NCI-H187 (cell line): ENCODE measurements at places on chromosomes 16 and 17.

GRCh38 chr17:6286233-6286632 lies 148.7 kb downstream of the AIPL1 start:
- no peak for DNase-seq

DNA sequence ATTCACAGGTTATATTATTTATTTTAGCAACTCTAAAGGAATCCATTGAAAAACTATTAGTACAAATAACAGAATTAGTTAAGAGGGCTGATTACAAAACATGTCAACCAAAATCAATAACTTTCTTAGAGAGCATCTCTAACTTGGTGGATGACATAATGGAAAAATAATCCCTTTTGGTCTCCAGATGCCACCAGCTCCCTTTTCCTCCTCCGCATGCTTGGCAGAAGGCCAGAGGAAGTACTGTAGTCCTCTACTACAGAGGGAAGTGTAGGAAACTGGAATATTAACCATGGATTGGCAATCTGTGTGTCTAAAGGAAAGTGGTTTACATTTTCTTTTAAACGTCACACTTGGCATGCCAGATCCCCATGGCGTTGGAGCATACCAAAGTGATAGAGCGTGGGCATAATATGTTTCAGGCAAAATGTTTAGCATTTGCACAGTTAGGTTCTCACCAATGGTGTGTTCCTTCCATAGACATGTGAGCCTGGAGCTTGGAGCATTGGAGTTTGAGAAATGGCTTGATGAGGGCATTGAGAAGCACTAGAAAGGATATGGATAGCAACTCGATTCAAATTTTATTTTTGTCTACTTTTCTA lies 106.3 kb downstream of the PRKCB start:
- DNase-seq: no peak

GRCh38 chr17:67994817-67995569 lies 1.3 kb downstream of the C17orf58 start:
- no peak for DNase-seq

DNA sequence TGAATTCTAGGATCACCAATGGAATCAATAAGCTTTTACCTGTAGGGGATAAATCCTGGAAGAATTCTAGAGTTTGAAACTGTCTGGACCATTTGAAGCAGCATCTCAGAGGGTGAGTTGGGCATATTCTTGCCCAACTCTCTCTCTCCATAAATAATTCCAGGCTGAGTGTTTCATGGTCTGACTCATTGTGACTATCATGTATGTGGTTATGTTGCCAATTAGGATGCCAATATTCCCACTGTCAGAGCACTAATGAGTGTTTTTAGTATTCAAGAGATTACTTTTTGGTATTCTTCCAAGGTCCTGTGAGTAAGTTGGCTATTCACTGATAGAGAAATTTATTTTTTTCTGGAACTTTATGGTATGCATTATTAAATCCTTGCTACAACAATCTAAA lies 456.9 kb downstream of the TOX3 start:
- DNase-seq: no peak

DNA sequence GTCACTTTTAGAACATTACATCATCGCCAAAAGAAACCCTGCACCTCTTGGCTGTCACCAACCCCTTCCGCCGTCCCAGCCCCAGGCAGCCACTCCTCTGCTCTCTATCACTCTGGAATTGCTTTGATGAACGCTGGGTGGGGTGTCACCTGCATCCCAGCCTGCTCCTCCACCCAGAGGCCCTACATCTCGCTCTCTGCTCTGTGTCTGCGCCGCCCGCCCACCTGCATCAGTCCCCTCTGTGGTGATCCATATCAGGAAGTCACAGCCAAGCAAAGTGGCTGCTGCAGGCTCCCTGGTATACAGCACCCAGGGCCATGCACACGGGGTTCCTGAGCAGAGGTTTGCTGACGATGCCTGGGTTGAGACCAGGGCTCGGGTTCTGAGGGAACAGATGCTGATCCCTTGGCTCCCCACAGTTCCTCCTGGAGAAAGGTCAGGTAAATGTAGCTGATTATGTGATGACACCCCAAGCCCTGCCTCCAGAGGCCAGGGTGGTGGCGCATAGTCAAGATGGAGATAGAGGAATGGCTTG lies 30.8 kb downstream of the MPRIP start:
- DNase-seq: no peak

DNA sequence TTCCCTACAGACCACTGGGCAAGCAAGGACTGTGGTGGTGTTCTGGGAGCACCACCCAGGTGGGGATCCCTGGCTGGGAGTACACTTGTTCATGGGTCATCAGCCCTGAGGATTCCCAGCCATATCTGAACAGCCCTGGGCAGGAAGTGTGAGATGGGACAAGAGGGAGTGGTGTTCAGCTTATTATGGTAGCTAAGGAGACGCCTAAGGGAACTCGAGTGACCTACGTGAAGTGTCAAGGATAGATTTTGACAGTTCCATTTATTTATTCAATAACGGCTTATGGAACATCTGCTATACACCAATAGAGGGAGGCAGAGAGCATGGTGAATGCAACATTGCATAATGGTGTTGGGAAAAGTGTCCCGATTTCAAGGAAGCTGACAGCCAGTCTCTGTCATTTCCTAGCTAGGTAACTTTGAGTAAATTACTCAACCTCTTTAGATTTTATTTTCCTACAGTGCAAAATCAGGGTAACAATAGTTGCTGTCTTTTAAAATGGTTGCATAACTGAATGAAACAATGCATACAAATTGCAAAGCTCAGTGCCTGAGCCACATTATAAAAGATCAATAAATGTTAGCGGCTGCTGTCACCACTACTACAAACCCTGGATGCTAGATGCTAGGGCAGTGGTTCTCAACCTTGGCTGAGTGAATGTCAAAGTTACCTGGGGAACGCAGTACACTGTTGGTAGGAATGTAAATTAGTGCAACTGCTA lies 534.1 kb downstream of the GRIN2A start:
- no peak for DNase-seq

- DNase-seq: no peak
Observed at GRCh38 chr16:24853169-24853824, 7.5 kb downstream of the SLC5A11 start.

DNA sequence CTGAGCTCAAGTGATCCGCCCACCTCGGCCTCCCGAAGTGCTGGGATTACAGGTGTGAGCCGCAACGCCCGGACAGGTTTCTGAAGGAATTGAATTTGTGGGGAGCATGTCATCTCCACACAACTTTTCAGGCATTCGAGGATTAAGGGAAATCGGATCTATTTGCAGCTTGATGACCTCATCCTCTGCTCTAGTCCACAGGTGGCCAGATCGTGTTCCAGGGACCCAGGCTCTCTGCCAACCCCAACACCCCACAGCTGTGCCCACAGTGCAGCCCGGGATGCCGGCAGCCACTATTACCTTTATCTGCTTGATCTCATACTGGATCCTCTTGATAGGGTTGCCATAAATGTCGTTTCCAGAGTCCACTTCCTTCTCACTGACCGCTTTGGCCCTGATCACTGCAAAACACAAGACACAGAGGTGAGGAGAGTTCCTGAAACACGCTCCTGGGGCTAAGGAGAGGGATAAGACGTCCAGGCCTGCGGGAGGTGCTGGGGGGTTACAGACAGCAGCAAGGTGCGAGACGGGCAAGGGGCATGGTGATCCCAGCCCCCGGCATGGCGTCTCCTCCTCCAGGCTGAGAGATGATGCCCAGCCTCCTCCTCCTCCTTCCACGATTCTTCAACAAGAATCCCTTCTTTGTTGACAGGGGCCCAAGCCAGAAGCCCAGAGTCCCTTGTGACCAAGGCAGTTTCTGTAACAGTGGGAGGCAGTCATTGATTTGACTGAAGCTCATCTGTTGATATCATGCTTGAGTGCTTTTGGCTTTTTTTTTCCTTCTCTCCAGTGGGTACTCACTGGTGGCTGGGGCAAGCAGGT lies 29.3 kb downstream of the CEP295NL start:
- no peak for DNase-seq

GRCh38 chr16:51430716-51431369 lies 279.8 kb upstream of the SALL1 start:
- DNase-seq: no peak

DNA sequence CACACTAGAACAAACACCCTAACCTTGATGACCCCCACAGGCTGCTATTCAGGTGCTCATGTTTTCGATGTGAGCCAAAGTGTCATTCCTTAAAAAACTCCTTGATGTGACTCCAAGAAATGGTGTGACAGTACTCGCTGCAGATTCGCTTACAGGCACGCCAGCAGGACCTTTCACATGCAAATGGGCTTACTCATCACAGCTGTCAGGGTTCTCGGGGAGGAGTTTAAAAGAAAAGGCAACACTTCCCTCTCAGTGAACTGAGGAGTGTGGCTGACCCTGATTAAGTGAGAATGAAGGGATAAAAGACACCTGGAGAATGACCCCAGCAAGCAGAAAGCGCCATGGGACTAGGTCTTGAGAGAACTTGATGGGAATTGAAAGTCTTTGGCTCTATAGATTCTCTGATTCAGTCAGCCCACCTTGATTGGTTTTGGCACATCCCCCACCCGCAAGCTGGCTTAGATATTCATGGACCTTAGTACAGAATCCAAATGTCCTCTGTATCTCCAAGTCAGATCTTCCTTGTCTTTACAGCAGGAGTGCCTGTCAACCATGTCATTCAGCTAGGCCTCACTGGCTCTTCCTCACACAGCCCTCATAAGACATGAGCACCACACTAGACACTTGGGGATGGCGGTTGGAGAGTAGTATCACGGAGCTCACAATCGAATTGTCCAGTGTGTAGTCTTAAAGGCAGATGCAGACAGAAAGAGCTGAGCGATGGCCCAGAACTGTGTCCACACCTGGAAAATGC lies 82.6 kb downstream of the HIC1 start:
- no peak for DNase-seq

DNA sequence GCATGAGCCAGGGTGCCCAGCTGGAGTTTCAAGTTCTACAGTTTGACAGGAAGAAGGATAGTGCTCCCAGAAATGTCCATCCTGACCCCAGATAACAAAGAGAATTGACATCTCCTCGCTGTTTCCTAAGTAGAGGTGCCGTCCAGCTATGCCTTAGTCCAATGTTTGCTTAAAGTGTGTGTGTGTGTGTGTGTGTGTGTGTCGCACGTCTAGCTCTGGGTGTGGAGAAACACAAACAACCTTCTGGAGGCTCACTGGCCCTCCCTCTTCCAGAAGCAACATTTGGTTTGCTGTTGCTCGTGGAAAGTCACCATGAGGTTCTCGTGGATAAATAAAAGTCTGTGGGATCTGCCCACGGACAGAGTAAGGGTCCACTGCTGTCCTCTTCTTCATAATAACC lies 22.1 kb downstream of the EMP2 start:
- no peak for DNase-seq

DNA sequence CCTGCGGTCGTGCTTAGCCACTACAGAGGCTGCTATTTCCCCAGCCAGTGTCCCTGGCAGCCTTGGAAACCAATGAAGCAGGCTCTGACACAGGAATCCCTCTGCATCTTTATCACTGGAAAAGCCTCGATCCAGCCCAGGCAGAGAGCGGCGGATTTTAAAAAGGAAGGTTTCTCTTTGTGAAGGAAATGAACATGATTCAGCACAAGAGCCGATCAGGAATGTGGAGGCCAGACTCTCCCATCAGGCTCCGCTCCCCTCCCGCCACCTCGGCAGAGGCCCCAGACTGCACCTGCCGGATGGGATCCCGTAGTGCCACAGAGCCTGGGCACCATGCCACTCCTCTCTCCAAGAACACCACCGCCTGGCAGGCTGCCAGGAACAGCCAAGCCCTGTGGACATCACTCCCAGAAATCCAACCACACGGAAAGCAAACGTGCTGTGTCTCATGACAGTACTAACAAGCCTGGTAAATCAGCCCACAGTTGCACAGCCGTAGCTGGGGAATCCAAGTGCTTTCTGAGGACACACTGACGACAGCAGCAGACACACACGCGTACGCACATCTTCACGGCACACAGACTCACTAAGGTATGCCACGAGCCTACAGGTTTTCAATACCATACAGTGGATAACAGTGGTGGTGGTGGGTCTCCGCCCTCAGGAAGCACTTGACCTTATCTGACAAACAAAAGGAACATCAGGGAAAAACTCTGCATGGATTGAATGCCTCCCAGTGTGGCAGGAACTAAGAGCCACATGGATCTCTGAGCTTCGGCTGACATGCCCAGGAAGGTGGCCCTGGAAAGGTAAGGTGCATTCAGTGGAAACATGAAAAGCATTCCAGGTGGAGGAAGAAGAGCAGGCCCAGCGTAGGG lies 5.4 kb downstream of the LRRC75A start:
- DNase-seq: peak; percentile 88

GRCh38 chr17:30534298-30534697 lies 57.1 kb downstream of the GOSR1 start:
- no peak for DNase-seq

- DNase-seq: no peak
Observed at GRCh38 chr17:83046448-83047181, 32.8 kb upstream of the METRNL start.

GRCh38 chr16:22721511-22722100 lies 92.4 kb upstream of the HS3ST2 start:
- peak; percentile 77 for DNase-seq

GRCh38 chr16:58194790-58195189 lies 3.1 kb downstream of the CSNK2A2 start:
- DNase-seq: no peak

DNA sequence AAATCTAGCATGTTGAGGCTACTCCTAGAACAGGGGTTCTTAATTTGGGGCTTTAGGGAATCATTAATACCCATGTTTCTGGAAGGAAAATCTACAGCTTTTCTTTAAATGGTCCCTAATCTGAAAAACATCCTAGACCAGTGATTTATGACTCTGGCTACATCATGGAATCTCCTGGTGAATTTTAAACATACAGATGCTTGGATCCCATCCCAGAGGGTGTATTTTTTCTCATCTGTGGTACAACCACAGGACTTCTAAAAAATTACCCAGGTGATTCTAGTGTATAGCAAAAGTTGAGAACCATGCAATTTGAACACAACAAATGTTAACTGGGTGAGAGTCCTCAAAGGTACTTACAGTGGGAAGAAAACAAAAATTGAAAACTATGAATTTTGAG lies 41.5 kb downstream of the KANSL1 start:
- no peak for DNase-seq

DNA sequence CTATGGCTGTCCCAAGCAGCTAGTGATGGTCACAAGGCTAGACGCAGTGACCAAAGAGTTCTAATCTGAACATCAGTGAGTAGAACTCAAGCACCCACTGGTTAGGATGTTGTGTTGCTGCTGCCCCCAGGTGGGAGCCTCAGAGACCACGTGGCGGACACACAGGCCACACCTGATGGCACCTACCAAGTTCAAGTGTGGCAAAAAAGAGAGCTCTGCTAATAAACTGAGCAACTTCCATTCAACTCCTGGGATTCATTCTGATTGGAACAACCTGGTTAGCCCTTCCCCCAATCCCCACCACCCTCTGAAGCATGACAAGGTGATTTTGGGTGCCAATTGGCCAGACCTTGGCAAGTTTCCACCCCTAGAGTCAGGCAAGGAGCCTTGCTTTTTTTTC lies 3.5 kb upstream of the LCMT1 start:
- no peak for DNase-seq

GRCh38 chr17:19760746-19761145 lies 12.6 kb upstream of the ALDH3A1 start:
- no peak for DNase-seq

DNA sequence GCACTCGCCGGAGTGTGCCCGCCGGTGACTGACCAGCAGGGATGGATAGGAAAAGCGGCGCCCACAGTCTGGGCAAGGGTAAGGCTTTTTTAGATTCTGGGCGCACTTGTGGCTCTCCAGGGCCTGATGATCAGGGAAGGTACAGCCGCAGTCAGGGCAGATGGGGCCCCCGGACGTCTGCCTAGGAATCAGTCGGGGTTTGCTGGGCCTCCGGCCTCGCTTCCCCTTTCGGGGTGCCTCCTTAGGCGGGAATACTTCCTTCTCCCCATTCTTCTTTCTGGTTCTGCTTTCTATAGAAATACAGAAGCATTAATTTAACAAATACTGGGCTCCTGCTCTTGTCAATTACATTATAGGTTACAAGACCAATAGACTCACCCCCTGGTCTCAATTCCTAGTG lies 5.0 kb downstream of the ZNF689 start:
- no peak for DNase-seq
